ENCODE measurements at places on chromosomes 2 and 18.

- DNase-seq: no peak
These were observed 224.1 kb downstream of the LRP1B start for GRCh38 chr2:141906678-141907077.

- DNase-seq: no peak
These were observed 13.3 kb upstream of the CNRIP1 start for GRCh38 chr2:68333009-68333408.

- DNase-seq: no peak
These were observed 350.8 kb upstream of the NT5C1B start for GRCh38 chr2:18940184-18940583.

DNA sequence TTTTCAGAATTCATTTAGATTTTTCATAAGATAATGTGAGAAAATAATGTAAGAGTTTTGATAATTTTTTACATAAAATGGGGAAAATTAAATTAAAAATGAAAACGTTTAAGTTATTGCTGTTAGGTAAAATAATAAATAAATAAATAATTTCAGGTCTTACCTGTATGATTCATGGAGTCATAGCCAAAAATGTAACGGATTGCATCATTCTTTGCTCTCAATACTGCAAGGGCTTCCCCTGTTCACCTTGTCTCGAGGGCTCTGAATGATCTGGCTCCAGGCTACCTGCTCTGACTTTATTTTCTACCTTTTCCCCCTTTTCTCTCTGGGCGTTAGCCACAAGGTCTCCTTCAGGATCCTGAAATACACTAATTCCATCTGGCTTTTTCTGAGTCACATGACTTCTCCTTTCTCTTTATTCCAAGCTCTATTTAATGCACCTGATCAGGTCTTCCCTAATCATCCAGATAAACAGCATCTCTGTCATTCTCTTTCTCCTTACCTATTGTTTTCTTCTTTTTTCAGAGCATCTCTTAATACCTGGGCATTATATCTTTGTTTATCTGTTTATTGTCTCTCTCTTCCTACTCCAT lies 30.0 kb upstream of the CFAP36 start:
- DNase-seq: no peak

DNA sequence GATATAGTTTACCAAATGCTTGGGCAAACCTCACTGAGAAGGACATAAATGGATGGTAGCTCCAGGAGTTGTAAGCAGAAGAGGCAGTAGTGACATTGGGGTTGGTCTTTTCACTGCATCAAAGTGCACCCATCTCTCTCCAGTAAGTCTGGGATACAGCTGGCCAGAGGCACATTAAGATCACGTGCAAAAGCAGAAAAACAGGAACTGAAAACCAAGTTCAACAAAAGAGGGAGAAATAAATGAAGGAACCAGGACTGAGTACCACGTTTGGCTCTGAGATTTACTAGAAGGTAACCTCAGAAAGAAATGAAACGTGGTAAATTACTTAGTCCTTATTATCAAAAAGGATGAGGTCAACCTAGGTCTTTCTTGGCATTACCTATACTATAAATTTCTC lies 259.2 kb downstream of the OSR1 start:
- no peak for DNase-seq

DNA sequence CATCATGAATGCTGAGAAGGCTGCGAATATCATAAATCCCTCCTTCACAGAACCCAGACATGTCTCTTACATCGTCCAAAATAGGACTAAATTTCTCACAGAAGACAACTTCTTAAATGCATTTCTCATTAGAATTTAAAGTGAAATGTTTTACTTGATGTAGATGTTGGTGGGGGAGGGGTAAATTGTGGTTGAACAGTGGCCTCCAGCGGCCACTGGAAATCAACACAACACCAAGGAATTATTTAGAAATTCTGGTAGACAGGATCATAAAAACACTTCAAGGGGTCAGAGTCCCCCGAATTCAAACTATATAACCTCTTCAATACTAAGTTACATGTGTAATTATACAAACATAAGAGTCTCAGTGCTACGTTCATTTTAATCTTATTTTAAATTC lies 135.9 kb downstream of the ABCA12 start:
- peak; percentile 53 for DNase-seq

- no peak for DNase-seq
These were observed 111.6 kb upstream of the LTBP1 start for GRCh38 chr2:32835148-32835547.

DNA sequence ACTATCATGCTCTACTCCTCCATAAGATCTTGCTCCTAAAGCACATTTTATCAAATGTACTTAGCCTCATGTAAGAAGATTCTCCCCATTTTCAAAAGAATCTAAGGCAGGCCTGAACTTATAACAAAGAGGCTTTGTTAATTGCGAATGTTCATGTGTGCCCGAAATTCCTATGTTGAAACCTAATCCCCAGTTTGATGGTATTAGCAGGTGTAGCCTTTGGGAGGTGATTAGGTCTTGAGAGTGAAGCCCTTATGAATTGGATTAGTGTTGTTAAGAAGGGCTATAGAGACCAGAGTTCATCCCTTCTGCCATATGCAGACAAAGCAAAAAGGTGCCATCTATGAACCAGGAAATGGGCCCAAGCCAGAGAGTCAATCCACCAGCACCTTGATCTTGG lies 234.5 kb downstream of the PAX3 start:
- no peak for DNase-seq

- DNase-seq: peak; percentile 20
These were observed 11.4 kb downstream of the SESTD1 start for GRCh38 chr2:179253226-179253625.

DNA sequence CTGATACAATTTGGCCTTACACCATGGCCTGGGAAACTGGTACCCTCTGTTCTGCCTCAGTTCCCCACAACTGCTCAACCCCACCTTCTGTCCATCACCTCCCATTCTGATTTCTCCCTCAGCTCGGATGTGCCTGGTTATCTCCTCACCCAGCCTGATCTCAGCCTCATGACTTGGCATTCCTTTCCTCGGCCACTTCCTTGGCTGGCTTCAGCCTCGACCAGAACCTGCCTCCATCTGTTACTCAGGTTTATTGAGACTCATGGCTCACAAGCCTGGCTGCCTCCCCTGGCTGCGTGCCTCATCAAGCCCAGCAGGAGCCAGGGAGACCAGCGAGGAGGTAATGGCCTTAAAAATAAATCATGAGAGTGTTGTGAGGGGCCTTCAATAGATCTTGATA lies 356.2 kb upstream of the SPRED2 start:
- no peak for DNase-seq

GRCh38 chr2:195508139-195508455 lies 148.9 kb upstream of the SLC39A10 start:
- no peak for DNase-seq

GRCh38 chr18:48804856-48805610 lies 145.7 kb downstream of the SMAD7 start:
- DNase-seq: no peak

DNA sequence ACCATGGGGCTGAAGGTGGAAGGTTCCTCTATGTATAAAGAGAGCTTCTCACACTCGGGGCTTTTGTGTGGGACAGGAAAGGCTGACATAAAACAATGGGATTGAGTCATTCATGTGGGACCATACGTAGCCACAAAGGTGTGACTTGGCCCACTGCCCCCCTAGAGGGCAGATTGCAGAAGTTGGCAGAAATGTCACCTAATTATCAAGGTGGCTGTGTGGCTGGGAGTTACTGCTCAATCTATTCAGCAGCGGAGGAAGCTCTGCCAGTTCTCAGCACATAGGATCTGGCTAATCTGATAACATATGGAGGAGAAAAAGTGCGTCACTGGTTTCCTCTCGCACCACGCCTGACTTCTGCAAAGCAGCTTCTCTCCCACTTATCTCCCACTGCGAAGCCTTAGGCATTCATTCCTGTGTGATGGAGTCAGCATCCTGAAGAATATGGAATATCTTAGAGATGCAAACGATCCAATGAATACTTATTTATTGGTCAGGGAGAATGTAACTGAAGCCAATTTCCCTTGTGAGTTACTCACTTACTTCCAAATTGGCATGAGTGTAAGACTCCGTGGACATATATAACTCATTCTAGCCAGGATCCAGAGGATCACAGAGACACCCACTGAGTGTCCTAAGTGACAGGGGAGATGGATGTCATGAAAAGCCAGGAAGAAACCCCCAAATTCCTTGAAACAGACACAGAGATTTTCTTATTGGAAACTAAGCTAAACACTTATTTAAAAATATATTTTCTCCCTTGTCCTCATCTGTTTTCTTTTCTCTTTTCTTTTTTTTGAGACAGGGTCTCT lies 344.8 kb downstream of the TGIF1 start:
- DNase-seq: peak; percentile 99

GRCh38 chr18:10351858-10352257 lies 102.6 kb upstream of the APCDD1 start:
- DNase-seq: no peak

GRCh38 chr2:231528636-231529030 lies 1.6 kb downstream of the NMUR1 start:
- DNase-seq: no peak

DNA sequence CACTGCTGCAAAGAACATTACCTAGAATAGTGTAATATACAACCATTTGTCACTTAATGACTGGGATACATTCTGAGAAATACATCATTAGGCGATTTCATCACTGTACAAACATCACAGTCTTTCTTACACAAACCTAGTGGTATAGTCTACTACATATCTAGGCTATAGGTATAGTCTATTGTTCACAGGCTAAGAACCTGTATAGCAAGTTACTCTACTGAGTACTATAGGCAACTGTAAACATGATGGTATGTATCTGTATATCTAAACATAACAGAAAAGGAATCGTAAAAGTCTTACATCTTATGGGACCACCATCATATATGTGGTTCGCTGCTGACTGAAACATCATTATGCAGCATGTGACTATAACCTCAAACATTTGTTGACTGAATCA lies 21.4 kb downstream of the SP3 start:
- no peak for DNase-seq

DNA sequence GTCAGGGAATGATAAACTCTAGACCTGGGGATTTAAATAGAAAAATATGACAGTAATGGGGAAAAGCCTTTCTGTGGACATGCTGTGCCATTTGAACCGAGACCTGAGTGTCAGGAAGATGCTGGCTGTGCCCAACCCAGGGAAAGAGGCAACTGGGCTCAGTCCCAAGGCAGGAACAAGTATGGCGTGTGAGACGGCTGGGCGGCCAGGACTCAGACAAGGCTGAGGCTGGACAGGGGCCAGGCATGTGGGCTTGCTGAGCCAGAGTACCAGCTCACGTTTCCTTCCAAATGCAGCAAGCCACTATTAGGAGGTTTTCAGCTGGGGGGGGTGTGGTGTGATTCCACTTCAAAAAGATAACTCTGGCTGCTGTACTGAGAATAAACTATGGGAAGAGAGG lies 92.4 kb downstream of the INPP5D start:
- DNase-seq: peak; percentile 62

- DNase-seq: no peak
These were observed 24.3 kb downstream of the TRAPPC12 start for GRCh38 chr2:3403587-3404334.

DNA sequence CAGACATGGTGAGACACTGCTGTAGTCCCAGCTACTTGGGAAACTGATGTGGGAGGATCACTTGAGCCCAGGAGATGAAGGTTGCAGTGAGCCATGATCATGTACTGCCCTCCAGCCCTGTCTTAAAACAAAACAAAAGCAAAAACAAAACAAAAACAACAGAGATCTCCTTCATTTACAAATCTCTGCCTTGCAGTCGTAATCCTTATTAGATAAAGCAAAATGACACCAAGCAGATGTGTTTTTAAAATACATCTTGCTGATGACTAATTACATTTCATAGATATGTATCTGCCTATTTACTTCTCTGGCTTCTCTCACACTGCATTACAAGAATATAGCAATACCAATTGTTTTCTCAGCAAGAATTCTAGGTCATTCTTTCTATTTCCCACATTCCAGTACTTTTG lies 22.8 kb downstream of the NFE2L2 start:
- DNase-seq: no peak

GRCh38 chr2:105362862-105363591 lies 25.7 kb downstream of the C2orf49 start:
- DNase-seq: no peak

- no peak for DNase-seq
These were observed 35.6 kb upstream of the ZSWIM2 start for GRCh38 chr2:186884587-186884986.

GRCh38 chr2:227834423-227834822 lies 20.8 kb downstream of the CCL20 start:
- peak; percentile 18 for DNase-seq

- DNase-seq: no peak
These were observed at the start of gene VAMP5 for GRCh38 chr2:85584354-85584856. Gene VAMP5, plus strand, starts transcription at chr2:85584431. Its CDS starts 60 bp downstream, at chr2:85584491.

DNA sequence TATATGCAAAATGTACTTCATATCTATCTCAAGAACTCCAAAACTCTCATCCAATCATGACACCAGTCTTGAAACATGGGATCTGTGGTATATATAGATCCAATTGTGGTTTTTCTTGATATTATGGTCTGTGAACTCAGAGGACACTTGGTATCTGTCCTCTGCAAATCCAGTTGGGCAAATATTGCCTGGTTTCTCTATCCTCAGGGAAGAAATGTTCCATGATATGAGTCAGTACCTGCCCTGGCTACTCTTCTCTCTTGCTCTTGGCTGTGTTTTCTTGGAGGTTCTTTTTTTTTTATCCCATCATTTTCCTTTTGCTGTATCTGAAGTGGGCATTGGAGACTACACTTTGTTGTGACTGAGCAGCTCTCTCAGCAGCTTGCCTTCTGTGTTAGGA lies 10.9 kb downstream of the NBEAL1 start:
- no peak for DNase-seq
